ENCODE measurements at places on chromosomes 13 and 19.

- DNase-seq = no peak
Observed at GRCh38 chr13:79749984-79750551, 269.1 kb downstream of the NDFIP2 start.

DNA sequence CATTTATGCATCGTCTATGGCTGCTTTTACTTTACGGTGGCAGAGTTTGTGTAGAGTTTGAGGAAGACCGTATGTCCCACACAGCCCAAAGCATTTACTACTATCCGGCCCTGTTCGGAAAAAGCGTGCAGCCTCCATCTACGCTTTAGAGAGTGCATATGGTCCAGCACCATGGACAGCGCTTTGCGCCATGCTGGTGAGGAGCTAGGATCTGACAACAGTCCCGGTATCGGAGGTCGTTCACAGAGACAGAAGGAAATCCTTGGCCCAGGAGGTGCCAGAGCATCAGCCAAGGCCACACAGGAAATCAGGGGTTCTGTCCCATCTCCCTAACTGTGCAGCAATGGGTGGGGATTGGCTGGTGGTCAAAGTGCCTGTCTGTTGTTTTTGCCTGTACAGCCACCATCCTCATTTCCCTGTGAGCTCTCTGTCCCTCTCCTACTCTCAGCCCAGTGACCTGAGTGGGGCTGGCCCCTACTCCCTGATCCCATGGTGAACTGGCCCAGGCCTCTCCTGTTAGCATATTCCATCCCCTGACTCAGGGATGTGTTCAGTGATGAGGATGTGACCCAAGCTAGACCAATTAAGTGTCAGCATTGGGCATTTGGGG is 16.2 kb upstream of the PRODH2 start:
- DNase-seq = peak; percentile 36

- DNase-seq = no peak
Observed at GRCh38 chr19:3281026-3281425, 56.6 kb downstream of the CELF5 start.

DNA sequence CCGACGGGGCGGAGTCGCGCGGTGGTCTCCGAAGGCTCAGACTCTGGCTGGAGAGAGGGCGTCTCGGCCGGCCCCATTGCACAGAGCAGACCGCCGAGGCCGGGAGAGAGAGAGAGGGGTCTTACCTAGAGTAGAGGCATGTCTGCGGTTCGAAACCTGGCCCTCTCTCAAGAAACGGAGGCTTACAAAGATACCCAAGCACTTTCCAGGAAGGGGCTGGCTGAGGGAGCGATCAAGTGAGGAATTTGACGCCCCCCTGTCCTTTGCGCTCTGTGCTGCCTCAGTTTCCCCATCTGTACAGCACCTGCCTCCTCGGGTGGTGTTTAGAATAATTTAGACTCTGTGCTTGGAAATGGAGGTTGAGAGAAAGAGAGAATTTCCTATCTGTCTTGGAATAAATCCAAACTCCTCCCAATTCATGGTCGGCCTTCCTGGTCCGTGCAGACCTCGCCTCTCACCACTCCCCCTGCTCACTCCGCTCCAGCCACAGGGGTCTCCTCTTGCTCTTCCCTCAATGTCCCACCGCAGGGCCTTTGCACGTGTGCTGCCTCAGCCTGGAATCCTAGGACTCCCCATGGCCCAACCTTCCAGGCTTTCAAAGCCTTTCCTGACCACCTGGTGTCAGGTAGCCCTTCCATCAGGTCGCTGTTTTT is 658 bp upstream of the ISOC2 start:
- DNase-seq = no peak

DNA sequence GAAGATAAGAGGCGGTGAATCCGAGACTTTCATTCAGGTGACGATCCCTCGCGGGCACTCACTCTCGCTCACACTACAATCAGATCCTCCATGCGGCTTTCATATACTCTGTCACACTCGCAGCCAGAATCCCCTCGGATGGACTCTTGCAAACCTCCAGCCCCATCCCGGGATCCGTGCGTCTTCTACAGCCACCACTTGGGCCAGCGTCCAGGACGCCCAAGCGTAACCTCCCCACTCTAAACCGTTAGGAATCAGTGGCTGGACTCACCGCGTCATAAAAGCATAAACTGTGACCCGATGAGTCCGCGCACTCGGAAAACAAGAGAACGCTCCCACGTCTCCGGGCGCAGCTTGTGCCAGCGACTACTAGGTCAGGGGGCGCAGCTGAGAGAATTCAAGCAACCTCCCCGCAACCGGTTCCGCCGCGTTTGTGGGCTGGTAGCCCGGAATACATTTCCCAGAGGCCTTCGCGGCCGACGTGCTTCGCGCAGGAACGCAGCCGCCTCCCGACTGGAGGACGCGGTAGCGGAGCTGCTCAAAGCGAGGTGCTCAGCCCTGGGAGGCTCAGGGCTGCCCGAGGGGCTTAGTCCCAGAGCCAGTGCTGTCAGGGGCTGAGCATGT is 27.6 kb downstream of the ZNF607 start:
- peak; percentile 43 for DNase-seq

- DNase-seq = peak; percentile 97
Observed at GRCh38 chr19:2269244-2270156, 12.5 kb downstream of the PEAK3 start.

- DNase-seq = no peak
Observed at GRCh38 chr19:29311191-29311790, 98.3 kb upstream of the UQCRFS1 start.

DNA sequence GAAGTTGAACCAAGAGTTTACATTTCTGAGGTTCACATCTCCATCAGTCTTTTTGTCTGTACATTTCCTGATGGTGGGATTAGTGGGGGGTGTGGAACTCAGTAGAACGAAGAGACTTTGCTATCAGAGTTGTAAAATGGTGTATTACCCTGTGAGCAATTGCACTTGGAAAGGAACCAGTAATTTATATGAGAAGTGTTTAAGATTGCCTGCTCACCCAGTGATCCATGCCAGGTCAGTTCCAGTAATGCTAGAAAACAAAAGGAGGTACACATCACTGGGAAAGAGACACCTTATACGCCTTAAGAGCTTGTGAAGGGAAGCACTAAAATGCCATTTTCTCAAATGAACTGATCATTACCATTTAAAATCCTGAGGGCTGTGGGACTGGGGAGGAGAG is 7.5 kb upstream of the DACH1 start:
- no peak for DNase-seq

GRCh38 chr19:33447336-33448158 is 74.0 kb downstream of the CEBPG start:
- no peak for DNase-seq

GRCh38 chr13:41365631-41366030 is 54.6 kb downstream of the NAA16 start:
- DNase-seq = no peak

- DNase-seq = no peak
Observed at GRCh38 chr13:20074966-20075365, 85.9 kb downstream of the GJA3 start.

DNA sequence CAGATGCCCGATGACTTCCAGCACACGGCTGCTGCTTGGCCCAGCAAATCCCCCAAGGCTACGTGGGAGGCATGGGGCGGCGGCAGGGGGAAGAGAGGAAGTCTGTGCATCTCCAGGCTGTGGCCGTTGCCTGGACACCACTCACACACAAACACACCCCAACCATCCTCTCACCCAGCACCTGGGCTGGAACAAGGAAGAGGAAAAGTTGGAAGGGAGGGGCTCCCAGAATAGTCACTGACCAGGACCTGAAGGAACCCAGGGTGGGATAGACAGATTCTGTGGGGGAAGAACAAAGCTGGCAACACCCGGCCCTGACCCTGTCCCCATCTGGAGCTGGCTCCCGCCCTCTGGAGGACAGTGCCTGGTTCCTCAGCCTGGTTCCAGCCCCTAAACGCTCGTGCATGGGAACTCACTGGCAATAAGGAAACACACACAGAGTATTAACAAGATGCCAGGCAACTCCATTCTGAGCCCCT is 11.2 kb downstream of the PPP6R1 start:
- no peak for DNase-seq

DNA sequence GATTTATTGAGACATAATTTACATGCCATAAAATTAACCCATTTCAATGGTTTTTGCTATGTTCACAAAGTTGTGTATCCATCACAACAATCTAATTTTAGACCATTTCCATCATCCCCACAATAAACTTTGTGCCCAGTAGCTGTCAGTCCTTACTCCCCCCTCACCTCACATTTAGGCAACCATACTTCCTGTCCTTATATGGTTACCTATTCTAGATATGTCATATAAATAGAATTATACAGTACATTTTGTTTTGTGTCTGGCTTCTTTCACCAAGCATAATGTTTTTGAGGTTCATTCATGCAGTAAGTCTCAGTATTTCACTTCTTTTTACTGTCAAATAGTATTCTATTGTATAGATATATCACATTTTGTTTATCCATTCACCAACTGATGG is 23.2 kb upstream of the RPL21 start:
- DNase-seq = no peak

DNA sequence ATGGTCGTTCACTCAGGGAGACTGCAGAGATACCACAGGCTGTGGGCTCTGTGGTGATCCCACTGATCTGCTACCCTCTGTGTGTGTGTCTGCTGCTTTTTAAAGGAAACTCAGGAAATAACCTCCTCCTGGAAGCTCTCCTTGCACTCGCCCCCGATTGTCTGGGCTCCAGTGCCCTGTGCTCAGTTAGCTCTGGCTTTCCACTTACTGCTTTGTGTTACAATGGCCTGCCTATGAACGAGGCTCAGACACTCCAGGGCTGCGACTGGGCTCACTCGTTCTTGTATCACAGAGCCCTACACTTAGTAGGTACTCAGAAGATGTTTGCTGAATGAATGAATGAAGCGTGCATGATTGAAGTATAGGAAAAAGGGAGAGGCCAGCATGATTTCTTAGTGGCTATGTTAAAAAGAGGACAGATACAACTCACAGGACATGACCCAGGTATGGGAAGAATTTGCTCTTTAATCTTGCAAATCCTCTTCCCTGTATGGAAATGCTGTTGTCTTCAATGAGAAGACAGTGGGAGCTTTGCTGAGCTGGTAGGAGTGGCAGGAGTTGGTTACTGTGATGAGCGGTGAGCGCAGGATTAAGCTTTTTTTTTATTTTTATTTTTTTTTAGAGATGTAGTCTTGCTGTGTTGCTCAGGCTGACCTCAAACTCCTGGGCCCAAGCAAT is 26.4 kb downstream of the B3GLCT start:
- DNase-seq = no peak

- no peak for DNase-seq
Observed at GRCh38 chr13:59229861-59230260, 933.9 kb downstream of the DIAPH3 start.

- no peak for DNase-seq
Observed at GRCh38 chr19:35432911-35433310, 15.1 kb upstream of the FFAR2 start.

DNA sequence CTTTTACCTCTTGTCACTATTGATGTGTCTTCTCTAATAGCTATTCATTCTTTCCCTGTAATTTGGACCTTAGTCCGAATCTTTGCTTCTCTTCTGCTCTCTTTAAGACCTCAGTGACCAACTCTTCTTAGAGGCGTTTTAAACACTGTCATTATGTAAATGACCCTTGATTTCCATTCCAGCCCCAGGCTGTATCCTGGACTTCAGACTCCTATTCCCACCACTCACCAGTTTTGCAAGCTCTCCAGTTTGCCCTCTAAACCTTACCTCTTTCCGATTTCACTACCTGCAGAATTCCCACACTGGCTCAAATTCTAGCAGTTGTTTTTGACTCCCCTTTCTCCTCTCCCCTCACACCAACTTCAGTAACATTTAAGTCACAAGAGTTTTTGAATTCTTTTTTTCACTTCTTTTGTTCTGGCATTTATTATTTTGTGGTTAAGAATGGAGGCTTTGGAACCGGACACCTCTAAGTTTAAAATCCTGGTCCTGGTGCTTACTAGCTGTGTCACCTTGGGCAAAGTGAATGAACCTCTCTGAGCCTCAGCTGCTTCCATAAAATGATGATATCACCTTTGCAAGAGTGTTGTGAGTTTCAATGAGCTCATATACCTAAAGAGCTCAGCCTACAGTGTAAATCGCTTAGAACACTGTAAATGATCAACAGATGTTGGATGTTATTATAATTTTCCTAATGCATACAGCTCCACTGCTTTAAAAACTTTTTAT is 13.6 kb upstream of the HMGB1 start:
- DNase-seq = no peak

GRCh38 chr19:17327654-17328516 is 6.8 kb downstream of the ANO8 start:
- DNase-seq = no peak

DNA sequence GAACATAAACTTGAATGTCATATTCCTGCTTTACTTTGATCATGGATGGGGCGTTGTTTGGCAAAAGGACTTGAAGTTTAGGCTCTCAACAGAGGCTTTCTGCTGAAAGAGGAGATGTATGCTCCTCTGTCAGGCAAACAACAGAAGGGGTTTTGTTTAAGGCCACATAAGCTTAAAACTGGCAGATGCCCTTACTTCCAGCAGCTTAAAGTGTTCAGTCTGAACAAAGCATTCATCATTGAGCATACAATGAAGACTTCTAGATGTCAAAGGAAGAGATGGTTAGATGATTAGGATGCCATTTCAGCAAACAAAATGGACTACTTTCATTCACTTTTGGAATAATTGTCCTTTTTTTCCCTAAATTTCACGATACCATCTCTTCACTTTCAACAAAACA is 484.5 kb downstream of the SLITRK6 start:
- DNase-seq = no peak

GRCh38 chr19:2775556-2776430 is 7.3 kb downstream of the SGTA start:
- peak; percentile 64 for DNase-seq

GRCh38 chr19:46340051-46340659 is 6.7 kb upstream of the PPP5C start:
- DNase-seq = no peak

DNA sequence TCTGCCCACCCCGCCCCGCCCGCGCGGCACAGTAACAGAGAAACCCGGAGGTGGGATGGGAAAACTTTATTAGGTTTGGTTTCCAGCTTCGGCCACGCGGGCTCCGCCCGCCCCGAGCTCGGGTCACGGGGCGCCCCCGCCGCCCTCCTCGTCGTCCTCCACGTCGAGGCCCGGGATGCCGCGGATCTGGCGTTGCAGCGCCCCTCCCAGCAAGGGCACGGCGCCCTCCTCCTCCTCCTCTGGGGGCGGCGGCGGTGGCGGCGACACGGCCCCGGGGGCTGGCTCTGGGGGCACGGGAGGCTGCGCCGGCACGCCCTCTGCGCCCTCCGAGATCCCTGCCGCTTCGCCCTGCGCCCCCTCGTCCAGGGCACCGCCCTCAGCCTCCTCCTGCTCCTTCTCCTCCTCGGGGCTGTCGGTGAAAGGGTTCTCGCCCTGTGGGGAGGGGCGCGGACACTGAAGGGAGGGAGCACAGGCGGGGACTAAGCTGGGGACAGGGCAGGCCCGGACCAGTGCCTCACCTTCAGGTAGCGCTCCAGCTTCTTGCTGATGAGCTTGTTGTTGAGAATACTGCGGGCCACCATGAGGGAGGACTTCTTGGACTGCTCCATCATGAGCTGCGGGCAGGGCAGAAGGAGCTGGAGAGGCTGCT is 536 bp upstream of the AKAP8 start:
- DNase-seq = no peak

DNA sequence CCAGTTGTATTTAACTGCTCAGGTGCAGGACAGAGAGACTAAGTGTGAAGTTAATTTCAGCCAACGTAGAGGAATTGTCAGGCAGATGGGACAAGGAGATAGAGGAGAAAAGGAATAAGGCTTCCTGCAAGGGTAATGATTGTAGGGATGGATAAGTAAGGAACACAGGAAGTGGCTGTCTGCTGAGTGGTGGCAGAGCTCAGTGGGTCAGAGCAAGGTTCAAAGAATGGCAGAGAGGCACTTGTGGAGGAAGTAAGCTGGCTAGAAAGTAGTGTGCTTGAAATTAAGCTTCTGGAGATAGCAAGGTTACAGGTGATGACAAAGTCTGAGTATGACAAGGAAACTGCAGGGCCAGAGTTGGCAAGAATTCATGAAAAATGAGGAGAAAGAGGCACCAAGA is 47.9 kb downstream of the USPL1 start:
- DNase-seq = no peak
